ENCODE measurements at places on chromosomes 1 and 21.

GRCh38 chr21:14985306-14985705 lies 79.5 kb downstream of the NRIP1 start:
- no peak for DNase-seq

GRCh38 chr1:16215882-16216753 lies 3.7 kb upstream of the ARHGEF19 start:
- DNase-seq: peak; percentile 60

DNA sequence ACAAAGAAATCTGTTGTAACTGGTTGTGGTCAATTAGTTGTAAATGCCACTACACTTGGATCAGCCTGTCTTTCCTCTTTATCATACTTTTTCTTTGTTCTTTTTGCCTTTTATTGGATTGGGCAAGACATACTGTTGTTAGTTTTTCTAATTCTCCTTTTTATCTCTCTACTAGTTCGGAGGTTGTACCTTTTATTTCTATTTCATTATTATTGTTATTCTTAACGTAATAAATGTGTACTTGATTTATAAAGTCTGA lies 59.2 kb downstream of the IVNS1ABP start:
- DNase-seq: no peak

- DNase-seq: no peak
Measured at GRCh38 chr21:35909456-35910223, 150.7 kb downstream of the SETD4 start.

GRCh38 chr1:245153552-245154428 lies 995 bp upstream of the KIF26B start:
- DNase-seq: no peak

DNA sequence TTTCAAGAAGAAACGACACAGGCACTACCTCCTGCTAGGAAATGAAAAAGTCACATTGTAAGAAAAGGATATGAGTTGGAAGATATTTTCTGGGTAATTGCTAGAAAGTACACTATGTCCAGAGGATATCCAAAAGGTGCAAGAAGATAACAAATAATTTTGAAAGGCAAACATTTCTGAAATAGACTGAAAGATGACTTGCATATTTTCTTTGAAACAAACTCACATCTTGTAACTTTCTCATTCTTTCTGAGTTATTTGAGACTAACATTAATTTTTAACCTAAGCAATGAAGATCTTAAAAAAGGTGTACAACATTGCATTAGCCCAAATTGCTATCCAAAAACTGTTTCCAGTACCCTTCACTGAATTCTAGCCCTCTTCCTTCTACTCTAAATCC lies 79.6 kb upstream of the KCTD3 start:
- no peak for DNase-seq

DNA sequence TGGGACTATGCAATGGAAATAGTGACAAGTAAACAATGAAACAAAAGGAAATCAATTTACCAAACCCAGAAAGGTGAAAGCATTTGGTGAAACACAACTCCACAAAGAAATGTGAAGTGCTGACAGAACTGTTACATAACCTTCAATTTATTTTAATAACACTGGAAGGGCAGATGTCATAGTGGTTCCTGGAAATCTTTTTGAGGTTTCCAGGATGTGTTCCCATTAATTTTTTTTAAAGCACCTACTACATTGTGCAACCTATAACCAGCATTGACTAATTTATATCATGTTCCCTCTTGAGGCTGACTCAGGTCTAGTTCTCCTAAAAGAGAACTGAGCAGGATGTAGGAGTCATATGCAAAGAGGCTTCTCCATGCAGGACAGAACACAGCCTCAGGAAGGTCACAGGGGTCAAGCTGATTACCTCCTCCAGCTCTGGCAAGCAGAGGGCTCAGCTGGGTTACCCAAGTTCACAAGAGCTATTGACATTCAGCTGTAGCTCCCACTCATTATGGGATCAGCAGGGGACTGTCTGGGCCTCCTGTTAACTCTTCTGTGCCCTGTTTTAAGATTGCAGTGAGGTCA lies 157.1 kb upstream of the NRIP1 start:
- DNase-seq: no peak

- DNase-seq: no peak
Measured at GRCh38 chr1:54462597-54463258, 56.5 kb upstream of the SSBP3 start.

Measured in NCI-H748 treated with DMSO at 0.1 percent for 48 hours (cell line).